ENCODE measurements at places on chromosomes 11 and 22. TPM values are rescaled to one million over a fixed set of nuclear protein-coding genes. Genes with fewer than 3 reads are reported as not detected.

Gene H19
- total RNA-seq, result 126 TPM

Gene LMF2
- total RNA-seq, result 94.3 TPM

Gene GRM5
- 0.17 TPM for total RNA-seq

DNA sequence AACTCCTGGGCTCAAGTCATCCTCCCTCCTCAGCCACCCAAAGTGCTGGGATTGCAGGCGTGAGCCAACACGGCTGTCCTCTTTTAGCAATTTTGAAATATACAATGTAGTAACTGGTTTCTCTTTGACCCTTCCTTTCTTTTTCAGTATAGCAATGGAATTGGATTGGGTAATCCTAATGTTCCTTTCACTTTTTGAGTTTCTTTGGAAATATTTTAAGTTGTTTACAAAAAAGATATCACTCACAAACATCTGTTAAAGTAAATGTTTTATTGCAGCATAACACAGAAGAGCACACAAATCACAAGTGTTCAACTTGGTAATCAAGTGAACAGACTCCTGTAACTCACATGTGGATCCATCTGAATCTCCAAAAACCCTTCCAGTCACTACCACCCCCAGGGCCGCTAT lies 44.6 kb upstream of the EP300 start:
- H3K36me3 ChIP-seq, result no peaks in the 10 kb centered on the region
- no peak overlapping the region for H3K27ac ChIP-seq
- no peaks in the 10 kb centered on the region for H3K27me3 ChIP-seq
- no peak for DNase-seq
- no peaks in the 10 kb centered on the region for H3K4me1 ChIP-seq
- no peak overlapping the region for H3K4me3 ChIP-seq

DNA sequence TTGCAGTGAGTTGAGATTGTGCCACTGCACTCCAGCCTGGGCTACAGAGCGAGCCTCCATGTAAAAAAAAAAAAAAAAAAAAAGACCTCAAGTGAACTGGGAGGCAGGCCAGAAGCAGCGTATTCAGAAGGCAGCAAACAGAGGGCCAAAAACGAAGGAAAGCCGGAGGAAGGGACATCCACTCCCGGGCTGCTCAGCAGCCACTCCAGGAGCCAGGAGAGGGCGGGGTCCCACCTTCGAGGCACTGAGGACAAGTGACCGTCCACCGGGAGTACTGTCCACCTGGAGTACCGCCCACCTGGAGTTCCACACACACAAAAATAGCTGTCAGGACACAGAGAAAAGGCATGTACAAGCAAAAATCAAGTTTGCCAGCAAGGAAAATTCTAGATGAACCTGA lies 5.5 kb downstream of the TOLLIP start:
- DNase-seq, result peak; percentile 58
- peak overlapping the region; percentile 69 for H3K27ac ChIP-seq
- peaks cover 34% of the 10 kb centered on the region for H3K4me1 ChIP-seq
- H3K27me3 ChIP-seq, result no peaks in the 10 kb centered on the region
- H3K36me3 ChIP-seq, result no peaks in the 10 kb centered on the region

- DNase-seq, result no peak
- H3K4me3 ChIP-seq, result no peak overlapping the region
- H3K27ac ChIP-seq, result no peak overlapping the region
- no peaks in the 10 kb centered on the region for H3K27me3 ChIP-seq
- H3K36me3 ChIP-seq, result no peaks in the 10 kb centered on the region
Measured at GRCh38 chr11:78253797-78254196, 65.1 kb downstream of the USP35 start.

- DNase-seq, result no peak
- H3K27ac ChIP-seq, result no peak overlapping the region
- no peaks in the 10 kb centered on the region for H3K36me3 ChIP-seq
- no peaks in the 10 kb centered on the region for H3K4me1 ChIP-seq
- no peaks in the 10 kb centered on the region for H3K27me3 ChIP-seq
Measured at GRCh38 chr11:134207538-134208239, 16.1 kb downstream of the NCAPD3 start.

DNA sequence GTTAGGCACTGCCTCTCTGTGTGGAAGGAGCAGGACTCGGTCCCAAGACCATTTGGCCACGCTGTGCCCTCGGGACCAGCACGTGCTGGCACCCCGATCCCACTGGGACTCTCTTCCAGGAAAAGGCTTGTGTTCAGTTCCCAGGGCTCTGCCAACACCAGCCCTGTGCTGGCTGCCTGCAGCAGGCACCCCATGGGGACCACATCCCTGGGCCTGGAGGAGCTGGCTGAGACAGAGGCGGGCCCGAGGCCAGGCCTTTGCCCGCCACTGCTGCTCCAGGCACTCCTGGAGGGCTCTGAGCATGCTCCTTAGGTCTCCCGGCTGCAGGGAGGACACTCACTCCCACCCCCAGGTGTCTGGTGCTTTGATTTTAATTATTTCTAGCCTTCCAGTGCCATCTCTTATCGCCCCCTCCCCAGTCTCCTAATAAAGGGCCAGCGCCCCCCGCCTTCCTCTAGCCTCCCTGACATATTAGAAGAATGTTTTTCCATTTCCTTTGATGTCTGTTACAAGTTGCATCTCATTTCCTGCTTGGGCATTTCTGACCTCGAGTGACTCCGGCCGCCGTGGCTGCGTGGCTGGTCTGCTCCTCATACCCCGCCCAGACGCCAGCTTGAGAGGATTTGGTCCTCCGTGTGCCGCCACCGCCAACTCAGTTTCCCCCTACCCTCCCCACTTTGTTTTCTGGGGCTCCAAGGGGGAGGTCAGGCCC lies 14.4 kb downstream of the CDKN1C start:
- no peaks in the 10 kb centered on the region for H3K4me1 ChIP-seq
- DNase-seq, result no peak
- H3K4me3 ChIP-seq, result no peak overlapping the region

- H3K27me3 ChIP-seq, result no peaks in the 10 kb centered on the region
- H3K27ac ChIP-seq, result no peak overlapping the region
- DNase-seq, result peak; percentile 34
- no peaks in the 10 kb centered on the region for H3K4me1 ChIP-seq
- no peak overlapping the region for H3K4me3 ChIP-seq
Measured at GRCh38 chr22:40485813-40486667, 115.6 kb downstream of the SGSM3 start.

DNA sequence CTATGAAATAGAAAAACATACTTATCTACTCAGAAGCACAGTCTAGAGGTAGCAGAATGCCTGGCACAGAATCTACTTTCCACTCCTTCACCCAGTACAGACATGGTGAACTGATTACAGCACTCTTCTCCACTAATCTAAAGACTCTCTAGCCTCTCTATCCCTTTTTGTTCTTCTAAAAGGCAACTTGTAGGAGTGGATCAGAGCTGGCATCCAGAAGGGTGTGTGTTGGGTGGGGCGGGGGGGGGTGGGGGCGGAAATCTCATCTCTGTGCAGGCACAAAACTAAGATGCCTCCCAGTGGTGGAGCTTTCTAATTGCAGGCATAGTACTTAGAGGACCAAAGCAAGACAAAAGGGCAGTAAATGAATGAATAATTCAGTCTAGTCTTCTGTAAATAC lies 11.5 kb upstream of the EMID1 start:
- no peaks in the 10 kb centered on the region for H3K4me1 ChIP-seq
- H3K27ac ChIP-seq, result no peak overlapping the region
- no peak for DNase-seq
- no peaks in the 10 kb centered on the region for H3K36me3 ChIP-seq

Data from prostate gland (tissue), 2 donors.